ENCODE measurements at places on chromosomes 4 and X.
A peak's percentile ranks its signal among the peaks of the same experiment; 100 is the strongest.

GRCh38 chr4:58566260-58566659, 1456.1 kb upstream of the IGFBP7 start:
- no peak for DNase-seq

- no peak for DNase-seq
These were observed 132.3 kb downstream of the SOWAHB start for GRCh38 chr4:76765473-76766183.

DNA sequence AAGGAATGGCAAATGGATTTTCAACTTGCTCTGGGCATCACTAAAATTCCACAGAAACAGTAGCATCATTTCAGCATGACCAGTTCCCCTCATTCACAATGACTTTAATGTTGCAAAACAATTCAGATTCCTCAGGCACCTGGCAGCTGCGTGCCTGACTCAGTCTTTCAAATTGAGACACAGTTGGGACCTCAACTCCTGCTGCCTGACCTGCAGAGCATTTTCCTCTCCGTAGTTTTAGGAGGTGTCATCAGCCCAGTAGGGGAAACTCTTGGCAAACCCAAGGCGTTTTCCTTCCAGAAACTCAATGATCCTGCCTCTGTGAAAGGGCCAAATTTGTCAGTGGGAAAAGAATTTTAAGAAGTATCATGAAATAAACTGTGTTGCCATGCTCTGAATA, 388.9 kb downstream of the SPRY1 start:
- no peak for DNase-seq

DNA sequence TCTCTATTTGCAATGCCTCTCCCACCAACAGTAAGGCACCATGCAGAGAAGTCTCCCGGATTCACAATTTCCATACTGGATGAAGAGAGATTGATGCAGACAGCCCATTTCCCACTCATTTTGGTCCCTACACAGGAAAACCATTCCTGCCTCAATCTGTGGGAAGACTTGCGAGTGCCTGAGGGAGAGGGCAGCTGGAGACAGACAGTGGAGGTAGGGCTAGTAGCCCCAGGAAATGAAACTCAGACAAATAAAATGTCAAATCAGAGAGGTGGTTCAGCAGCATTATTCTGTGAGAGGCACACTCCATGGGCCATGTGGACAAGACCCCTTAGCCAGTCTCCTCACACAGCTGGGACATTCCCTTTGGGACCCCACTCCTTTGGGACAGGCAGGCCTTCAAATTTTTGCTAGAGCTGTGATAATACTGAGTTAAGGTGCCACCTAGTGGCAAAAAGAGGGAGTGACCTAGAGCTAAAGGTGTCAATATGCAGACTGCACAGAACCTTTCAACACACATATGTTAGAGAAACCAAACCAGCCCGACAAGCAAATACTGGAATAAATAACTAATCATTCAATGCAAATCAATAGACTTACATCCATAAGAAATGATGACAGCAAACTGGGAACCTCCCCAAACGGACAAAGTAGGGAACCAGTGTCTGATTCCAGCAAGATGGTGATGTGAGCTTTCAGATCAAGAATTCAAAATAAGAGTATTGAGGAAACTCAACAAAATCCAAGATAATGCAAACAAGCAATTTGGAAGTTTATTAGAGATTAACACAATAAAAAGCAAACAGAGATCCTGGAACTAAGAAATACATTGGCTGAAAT, 1865.3 kb upstream of the AGA start:
- no peak for DNase-seq

GRCh38 chr4:90226734-90227133, 99.5 kb downstream of the CCSER1 start:
- no peak for DNase-seq

- DNase-seq, result no peak
These were observed 143.4 kb upstream of the VCX3A start for GRCh38 chrX:6678313-6678712.

DNA sequence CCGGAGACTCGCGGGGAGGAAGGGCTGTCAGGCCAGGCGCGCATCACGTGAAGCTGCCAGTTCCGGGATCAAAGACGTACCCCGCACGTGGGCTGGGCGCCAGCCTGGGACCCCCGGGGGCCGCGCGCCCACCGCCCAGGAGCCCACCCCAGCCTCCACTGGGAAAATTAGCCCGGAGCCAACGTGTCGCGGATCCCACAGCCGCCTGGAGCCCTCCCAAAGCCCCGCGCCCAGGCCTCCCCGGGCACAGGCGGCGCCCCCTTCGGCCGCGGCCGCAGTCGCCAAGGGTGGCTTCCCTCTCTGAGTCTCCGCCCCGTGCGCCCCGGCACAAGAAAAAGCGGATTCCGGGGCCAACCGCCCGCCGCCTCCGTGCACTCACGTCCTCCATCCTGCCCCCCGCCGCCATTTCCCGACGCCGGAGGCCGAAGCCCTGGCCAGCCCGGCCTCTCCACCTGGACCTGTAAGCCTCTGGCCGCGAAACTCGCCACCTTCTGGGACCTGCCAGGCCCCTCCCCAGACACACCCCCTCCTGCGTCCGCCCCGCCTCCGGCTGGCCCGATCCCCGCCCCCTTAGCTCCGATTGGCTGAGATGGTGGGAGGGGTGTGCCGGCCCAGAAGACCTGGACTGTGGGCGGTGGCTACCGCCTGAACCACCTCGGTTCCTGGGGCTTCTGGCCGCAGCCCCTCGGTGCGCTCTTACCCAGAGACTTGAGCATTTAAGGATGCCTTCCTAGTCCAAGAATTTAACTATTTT, at the start of gene TMEM192:
TMEM192 (minus strand) TSS at position 493 of the 754 bp plus-strand sequence; CDS start at position 406, 87 bp downstream.
- peak; percentile 43 for DNase-seq

GRCh38 chrX:53257670-53258423, 23.5 kb downstream of the IQSEC2 start:
- DNase-seq, result no peak

DNA sequence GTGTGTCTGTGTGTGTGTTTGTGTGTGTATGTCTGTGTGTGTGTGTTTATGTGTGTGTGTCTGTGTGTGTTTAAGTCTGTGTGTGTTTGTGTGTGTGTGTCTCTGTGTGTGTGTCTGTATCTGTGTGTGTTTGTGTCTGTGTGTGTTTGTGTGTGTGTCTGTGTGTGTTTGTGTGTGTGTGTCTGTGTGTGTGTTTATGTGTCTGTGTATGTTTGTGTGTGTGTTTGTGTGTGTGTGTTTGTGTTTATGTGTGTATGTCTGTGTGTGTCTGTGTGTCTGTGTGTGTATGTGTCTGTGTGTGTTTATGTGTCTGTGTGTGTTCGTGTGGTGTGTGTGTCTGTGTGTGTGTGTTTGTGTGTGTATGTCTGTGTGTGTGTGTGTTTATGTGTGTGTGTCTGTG, 11.4 kb downstream of the IL9R start:
- no peak for DNase-seq

- DNase-seq, result no peak
These were observed 60.0 kb downstream of the FHDC1 start for GRCh38 chr4:152996111-152996571.

- DNase-seq, result no peak
These were observed 981 bp downstream of the TET2 start for GRCh38 chr4:105147553-105148161.

DNA sequence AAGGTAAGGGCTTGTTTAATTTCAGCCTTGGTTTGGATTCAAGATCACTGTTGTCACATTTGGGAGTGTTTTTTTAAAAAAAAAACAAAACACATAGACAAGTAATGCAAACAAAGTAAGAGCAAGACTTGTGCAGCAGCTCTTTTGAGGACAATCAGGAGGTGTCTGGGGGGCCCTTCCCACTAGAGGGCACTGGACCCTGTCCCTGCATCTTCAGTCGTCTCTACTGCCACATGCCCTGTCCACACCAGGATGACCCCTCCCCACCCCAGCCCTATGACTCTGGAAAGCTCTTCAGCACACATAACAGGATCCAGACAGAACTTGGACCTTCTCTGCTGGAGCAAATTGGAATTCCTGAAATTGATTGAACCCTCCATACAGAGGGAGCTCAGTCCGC, 71.0 kb downstream of the USP46 start:
- DNase-seq, result no peak

Measured in cortex of kidney (tissue), 1 donor.